Activated CD8-positive, alpha-beta memory T cell treated with anti-CD3 and anti-CD28 coated beads, Interleukin-2, amount 50 U/mL, for 4 hours (primary cell): ENCODE measurements at places on chromosomes 11 and 22.
A peak's percentile ranks its signal among the peaks of the same experiment; 100 is the strongest.

DNA sequence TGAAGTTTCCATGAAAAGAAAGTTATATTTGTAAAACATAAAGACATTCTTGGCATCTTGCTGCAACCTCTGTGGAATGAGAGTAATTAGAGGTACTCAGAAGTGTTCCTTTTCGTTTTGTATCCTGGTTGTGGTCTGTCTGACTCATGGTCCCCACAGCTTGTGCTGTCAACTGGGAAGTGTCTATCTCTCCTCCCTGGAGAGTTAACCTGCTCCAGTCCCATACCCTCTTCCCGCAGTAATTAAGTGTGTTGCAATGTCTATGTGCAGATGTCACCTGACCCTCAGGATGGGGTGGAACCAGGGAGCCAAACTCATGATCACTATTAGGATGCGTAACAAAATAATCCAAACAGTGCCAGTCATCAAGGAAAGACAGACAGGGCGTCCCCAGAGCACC, 23.0 kb upstream of the ZDHHC13 start:
- no peak for DNase-seq

DNA sequence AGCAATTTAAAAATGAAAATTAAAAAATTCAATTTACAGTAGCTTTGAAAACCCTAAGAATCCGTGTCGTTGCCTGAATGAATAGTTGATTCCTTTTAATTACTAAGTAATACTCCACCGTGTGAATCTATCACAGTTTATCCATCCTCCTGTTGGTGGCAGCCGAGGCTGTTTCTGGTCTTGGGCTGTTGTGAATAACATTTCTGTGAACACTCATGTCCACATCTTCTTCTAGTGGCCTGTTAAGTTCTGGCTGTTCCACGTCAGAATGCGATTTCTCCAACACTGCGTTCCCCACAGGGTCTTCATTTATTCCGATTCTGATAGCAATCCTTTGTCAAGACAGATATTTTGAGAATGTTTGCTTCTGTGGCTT, 223.0 kb downstream of the TBC1D22A start:
- no peak for DNase-seq

DNA sequence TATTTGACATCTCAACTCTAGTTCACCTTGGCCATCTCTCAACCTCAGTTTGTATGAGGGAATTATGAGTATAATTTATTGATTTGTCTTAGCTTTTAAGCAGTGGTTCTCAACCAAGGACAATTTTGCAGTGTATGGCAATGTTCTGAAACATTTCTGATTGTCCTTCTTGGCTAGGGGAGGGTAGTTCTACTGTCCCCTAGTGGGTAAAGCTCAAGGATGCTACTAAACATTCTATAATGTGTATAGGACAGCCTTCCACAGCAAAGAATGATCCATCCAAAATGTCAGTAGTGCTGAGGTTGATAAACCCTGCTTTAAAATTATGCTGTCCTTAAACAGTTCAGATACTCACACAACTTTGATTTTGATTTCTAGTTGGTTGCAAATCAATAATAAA, 78.1 kb upstream of the ALKBH3 start:
- no peak for DNase-seq

DNA sequence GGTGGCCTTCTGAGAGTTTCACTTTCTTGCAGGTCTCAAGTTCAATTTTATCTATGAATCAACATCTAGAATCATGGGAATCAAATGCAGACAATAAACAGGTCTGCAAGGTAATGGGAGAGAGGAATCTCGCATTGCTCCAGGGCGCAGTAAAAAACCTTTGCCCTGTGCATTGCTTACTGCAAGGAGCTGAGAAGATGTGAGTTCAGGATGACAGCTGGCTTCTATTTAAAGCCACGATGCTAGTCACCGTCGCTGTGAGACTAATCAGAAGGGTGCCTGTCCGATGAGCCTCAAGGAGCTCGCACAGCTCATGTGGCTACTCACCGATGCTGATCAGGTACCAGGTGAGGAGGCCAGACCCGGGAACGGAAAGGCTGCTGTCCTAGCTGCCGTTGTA, 30.2 kb upstream of the APOA1 start:
- no peak for DNase-seq

DNA sequence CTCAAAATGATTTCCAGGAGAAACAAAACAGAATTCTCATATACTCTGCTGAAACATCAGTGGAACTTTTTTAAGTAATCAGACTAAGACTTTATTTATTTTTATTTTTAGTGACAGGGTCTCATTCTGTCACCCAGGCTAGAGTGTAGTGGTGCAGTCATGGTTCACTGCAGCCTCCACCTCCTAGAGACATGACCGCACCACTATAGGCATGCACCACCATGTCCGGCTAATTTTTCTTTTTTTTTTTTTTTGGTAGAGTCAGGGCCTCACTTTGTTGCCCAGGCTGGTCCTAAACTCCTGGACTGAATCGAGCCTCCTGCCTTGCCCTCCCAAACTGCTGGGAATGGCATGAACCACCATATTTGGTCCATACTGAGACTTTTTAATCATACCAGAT, 42.9 kb downstream of the PRDM10 start:
- no peak for DNase-seq

- DNase-seq = no peak
Observed at GRCh38 chr11:8330404-8330803, 66.7 kb upstream of the LMO1 start.

GRCh38 chr11:45847911-45848316, 639 bp downstream of the CRY2 start:
- peak; percentile 25 for DNase-seq

DNA sequence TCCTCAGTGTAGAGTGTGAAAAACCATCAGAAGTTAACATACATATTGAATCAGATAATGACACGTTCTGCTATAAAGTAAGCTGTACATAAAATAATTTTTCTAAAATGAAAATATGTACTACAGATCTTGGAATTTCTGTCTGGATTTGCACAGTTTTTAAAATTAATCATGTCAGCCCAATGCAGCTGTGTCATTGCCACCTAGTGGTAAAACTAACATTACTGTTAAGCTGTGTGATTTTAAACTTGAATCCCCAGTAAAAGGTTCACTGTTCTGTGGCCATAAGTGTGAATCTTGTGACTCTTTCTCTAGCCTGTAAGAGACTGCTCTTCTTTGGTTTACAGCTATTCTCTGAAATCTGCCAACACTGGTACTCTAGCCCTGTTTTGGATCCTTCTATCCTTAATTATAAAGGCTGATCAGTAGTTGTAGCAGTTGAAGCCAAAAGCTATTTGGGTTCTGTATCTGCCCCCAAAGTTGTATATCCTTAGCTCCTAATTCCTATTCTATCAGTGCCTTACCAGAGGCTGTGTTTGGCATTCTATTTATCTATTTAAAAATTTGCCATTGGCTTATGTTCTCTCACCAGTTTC, 4.0 kb downstream of the JRKL start:
- no peak for DNase-seq

DNA sequence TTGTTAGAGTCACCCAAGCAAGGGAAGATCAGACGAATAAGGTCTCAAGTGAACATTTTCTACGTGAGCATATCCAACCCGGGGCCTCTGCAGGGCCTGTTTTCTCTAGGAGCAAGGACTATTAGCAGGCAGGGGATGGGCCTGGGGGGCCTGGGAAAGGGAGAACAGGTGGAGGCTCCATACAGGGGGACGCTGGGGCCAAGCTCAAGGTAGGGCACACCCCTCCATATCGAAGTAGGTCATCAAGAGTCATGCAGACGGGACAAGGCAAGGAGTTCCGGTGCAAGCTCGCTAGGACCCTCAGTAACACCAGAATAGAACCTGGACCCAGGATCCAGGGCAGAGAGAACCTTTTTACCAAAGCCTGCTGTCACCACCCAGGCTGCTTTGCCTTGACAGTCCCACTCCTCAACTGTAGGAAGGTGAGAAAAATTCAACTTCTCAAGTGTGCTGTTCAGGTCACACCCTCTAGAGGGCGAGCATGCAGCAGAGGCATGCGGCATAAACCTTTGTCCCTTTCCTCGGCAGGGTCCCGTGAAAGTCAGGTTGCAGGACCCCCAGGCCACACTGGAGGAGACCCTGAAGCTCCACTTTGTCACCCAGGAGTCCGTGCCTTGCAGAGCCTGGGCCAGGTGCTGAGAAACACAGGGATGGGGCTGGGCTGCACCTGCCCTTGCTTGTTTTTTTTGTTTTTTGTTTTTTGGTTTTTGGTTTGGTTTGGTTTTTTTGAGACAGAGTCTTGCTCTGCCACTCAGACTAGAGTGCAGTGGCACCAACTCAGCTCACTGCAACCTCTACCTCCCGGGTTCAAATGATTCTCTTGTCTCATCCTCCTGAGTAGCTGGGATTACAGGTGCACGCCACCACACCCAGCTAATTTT, 8.6 kb upstream of the APOBEC3B start:
- DNase-seq = peak; percentile 62

- DNase-seq = no peak
Observed at GRCh38 chr22:30870451-30871345, 97.9 kb downstream of the MORC2 start.

DNA sequence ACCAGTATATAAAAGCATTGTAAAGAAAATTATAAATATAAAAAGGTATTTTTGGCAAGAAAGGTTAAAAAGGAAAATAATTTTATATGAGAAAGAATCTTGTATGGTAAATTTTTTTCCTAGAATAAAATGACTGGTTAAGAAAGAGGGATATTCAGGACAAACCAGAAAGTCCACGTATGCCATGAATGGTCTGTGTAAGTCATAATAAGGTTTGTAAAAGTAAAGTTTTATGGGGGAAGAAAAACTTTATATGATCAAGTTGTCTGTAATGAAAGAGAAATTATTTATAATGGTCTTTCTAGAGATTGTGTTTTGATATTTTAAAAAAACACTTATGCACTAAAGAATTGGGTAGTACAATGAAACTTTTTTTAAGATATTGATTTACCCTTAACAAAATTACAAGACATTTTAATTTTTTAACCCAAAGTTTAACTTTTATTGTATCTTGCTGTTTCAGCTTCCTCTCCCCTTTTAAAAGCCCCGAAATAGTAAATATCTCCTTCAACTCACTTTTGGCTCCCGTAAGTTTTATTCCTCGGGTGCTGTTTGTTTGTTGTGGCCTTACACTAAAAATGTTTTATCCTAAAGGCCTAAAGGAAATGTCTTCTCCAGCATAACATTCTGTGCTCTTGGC, 47.7 kb downstream of the AMOTL1 start:
- DNase-seq = no peak
